ENCODE measurements at places on chromosomes 2 and 18.

- no peak for DNase-seq
Observed at GRCh38 chr18:29560270-29560669, 1383.3 kb upstream of the CDH2 start.

GRCh38 chr2:206054952-206055351 is 31.0 kb downstream of the INO80D start:
- DNase-seq = no peak

- DNase-seq = no peak
Observed at GRCh38 chr18:49704334-49704733, 109.0 kb downstream of the ACAA2 start.

- no peak for DNase-seq
Observed at GRCh38 chr2:68978098-68978497, 3.7 kb downstream of the GKN1 start.

GRCh38 chr2:219672406-219672805 is 45.0 kb downstream of the SLC4A3 start:
- DNase-seq = no peak

DNA sequence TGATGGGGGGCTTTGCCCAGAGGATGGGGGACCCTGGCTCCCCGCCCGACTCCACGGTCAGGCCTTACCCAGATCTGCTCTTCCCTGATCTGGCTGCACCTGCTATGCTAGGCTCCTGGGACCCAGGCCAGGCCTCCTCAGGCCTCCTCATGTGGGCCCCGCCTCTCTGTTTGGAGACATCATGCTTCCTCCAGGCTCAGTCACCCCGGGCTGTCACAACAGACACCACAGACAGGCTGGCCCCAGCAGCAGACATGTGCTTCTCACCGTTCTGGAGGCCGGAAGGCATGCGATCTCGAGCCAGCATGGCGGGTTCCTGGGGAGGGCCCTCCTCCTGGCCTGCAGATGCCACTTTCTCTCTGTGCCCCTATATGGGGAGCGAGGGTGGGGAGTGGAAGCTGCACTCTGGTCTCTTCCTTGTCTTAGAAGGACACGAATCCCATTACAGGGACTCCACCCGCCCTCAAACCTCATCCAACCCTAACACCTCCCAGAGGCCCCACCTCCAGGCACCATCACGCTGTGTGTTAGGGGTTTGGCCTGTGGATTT is 10.8 kb upstream of the NEU4 start:
- DNase-seq = no peak

- peak; percentile 71 for DNase-seq
Observed at GRCh38 chr2:127516041-127516762, 10.1 kb downstream of the IWS1 start.

GRCh38 chr18:80194874-80195570 is 52.3 kb downstream of the PARD6G start:
- DNase-seq = no peak

DNA sequence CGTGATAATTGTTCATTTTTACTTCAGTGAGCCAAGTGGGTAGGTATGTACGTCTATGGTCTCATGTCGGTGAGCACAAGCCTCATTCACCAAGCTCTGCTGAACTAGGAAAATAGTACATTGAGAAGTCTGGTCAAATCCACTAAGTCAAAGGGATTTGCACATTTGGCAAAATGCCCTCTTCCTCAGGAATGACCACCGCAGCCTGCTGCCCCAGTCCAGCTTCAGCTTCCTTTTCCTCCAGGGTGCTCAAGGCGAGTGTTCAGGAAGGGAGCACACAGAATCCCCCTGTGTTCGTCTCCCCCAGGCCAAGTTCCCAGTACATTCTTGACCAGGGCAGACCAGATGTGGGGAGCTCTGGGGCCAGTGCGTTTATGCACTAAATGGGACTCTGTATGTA is 23.0 kb downstream of the TCF7L1 start:
- peak; percentile 52 for DNase-seq

DNA sequence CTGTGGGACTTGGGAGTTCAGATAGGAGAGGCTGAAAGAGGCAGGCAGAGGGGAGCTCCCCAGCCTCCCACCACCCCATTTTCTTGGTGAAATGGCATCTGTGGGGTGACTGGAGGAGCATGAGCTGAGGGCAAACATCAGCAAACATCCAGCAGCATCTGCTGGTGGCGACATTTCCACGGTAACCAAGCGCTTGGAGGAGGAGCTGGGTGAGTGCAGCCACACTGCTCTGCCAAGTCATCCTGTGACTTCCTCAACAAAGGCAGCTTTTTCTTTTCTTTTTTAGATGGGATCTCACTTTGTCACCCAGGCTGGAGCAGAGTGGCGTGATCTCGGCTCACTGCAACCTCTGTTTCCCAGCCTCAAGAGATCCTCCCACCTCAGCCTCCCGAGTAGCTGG is 5.6 kb downstream of the TXNL4A start:
- DNase-seq = no peak

- peak; percentile 62 for DNase-seq
Observed at GRCh38 chr2:220104871-220105351, 477.5 kb downstream of the SLC4A3 start.

GRCh38 chr2:100993294-100993693 is 8.8 kb upstream of the RPL31 start:
- no peak for DNase-seq

GRCh38 chr2:175855236-175855635 is 146.8 kb downstream of the LNPK start:
- no peak for DNase-seq

GRCh38 chr18:72985686-72986085 is 117.9 kb upstream of the NETO1 start:
- DNase-seq = no peak

DNA sequence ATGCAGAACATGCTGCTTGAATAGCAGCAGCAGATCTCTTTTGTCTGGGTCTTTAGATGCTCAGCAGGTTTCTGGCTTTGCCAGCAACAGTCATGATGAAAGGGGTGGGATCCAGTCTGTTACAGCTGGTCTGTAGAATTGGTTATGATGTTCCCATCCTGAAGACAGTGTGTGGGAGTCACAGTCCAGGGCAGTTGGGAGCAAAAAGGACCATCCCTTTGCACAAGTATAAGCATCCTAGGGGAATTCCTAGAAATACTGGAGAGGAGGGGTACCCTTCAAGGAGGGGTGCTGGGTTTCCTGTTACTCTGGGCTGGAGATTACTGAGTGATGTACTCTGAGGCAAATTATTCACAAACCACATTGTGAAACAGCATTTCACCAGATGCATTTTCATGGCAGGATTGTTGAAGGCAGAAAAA is 119.9 kb upstream of the RND3 start:
- DNase-seq = no peak

DNA sequence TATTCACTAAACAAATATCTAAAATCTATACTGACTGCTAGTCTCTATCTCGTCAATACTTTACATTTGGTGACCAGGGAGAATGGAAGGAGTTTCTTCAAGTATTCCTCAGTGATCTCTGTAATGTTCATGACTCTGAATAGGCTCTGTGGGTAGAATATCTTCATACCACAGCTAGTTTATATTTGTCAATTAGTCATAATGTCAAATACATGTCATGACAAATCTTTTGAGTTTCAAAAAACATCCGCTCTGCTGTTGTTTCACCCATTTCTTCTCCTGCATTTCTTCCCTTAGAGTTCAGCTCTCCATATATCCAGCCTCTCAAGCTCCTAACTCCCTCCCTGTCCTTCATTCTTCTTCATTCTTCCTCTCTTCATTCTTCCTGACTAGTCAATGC is 206.5 kb upstream of the FANCL start:
- no peak for DNase-seq

DNA sequence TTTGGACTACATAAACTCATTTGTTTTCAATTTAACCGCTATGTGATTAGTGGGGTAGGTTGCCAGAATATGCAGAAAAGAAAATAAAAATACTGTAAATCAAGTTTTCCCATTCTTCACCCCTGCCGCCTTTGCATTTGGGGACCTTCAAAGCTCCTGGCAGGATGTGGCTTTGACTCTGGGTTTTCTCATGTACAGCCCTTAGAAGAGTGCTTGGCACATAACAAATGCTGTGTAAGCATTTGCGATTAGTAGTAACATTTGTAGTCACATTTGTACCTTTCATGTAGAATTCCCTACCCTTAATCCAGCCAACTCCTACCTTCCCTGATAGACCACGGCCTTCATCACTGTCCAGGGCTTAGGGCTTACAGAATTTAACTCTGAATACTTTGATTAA is 262.6 kb downstream of the MREG start:
- DNase-seq = peak; percentile 30

DNA sequence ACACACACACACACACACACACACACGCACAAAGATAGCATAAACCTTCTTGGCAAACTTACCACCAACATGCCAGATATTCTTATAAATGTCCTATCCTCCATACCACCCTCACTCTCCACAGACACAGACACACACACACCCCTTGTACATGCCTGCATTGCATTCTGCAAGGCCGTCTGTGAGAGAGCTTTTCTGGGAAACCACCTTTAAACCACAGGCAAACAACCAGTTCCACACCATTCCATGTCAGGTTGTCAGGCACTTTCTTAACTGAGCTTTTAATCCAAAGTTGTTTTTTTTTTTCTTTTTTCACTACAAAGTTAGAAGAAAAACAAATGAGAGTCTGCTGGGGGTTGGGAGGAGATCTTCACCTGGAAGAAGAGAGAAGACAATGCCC is 221.1 kb downstream of the C1D start:
- no peak for DNase-seq

GRCh38 chr2:173520918-173521317 is 166.2 kb downstream of the CDCA7 start:
- no peak for DNase-seq

All from fibroblast of skin of back (primary cell).